DMS79 treated with DMSO at 0.1 percent for 48 hours (cell line): ENCODE measurements at places on chromosomes 6 and 20.

- DNase-seq: peak; percentile 59
These were observed 125.2 kb upstream of the RALGAPA2 start for GRCh38 chr20:20837574-20838021.

- DNase-seq: peak; percentile 71
These were observed 37.0 kb downstream of the BCKDHB start for GRCh38 chr6:80143419-80143937.

DNA sequence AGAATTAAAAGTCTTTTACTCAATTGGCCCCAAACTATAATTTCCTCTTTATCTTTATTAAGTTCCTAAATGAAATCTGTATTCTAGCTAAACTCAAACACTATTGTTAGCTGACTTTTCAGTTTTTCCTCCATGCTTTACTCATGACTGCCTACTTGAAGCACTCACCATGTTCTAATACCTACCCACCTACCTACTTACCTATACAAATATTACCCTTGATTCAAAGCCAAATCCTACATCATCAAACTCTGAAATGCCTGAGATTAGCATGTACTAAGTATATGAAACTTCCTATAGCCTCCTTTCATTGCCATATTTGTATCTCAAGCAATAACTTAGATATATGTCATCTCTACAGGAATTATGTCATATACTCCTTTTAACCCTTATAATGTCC, 259.7 kb downstream of the HDGFL1 start:
- DNase-seq: no peak

GRCh38 chr20:7015257-7015656, 247.8 kb downstream of the BMP2 start:
- peak; percentile 84 for DNase-seq

DNA sequence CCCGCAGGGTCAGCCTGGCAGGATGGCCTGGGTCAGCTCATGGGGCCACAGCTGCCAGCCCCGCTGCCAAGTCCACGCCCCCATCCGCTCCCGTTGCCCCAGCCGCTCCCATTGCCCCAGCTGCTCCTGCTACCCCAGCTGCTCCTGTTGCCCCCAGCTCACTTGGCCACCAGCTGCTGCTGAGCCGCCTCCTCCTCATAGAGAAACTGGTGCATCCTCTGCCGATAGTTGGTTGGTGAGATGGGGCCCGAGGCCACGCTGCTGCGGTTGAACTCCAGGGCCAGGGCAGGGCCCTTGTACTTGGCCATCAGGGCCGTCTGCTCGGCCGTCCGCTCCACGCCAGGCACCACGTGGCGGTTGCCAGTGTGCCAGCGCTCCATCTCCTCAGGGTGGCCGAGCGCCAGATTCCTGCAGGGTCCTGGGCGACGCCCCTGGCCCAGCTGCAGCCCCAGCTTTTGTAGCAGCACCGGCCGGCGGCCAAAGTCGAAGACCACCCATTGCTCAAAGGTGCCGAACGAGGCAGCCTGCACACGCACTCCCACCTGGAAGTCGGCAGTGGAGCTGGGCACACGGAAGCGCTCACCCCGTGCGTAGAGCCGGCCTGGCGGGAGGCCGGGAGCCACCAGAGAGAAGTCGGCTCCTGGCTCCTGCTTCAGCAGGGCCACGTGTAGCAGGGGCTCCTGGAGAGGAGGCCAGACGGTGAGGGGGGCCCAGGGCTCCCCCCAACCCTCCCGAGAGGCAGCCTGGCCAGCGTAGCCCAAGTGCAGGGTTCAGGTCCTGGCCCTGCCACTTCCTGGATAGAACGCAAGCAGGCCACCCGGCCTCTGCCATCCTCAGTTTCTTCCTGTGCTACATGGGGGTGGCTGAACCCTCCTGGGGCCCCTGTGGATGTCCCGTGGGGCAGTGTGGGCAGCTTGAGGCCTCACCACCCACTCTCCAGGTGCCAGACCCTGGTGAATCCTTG, 4.8 kb downstream of the HELZ2 start:
- peak; percentile 24 for DNase-seq

- DNase-seq: no peak
These were observed 13.3 kb upstream of the PLCB1 start for GRCh38 chr20:8118760-8119159.

- no peak for DNase-seq
These were observed 36.9 kb downstream of the C20orf203 start for GRCh38 chr20:32636821-32637220.

- DNase-seq: no peak
These were observed 48.7 kb downstream of the IPCEF1 start for GRCh38 chr6:154307696-154308425.

GRCh38 chr6:122956376-122956775, 39.7 kb upstream of the CLVS2 start:
- no peak for DNase-seq

- DNase-seq: no peak
These were observed 6.4 kb downstream of the SNPH start for GRCh38 chr20:1272368-1273100.

DNA sequence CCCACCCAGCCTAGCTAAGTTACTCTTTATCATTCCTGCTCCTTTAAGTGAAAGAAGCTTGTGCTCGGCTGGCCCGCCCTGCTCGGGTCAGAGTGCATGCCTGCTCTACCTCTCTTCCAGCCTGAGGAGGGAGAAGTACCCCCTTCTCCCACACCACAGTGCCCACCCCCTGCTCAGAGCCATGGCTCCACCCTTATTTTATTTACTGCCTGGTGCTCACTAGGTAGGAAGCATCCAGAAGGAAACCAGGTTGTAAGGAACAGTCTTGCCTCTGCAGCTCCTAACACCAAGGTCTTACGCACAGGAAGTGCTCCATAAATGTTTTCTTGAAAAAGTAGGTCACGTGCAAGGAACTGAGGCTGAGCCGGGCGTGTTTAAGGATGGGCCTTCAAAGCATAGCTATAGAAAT, 105.7 kb upstream of the SNX9 start:
- no peak for DNase-seq

- DNase-seq: no peak
These were observed 140.5 kb downstream of the EYA2 start for GRCh38 chr20:47035026-47035590.

DNA sequence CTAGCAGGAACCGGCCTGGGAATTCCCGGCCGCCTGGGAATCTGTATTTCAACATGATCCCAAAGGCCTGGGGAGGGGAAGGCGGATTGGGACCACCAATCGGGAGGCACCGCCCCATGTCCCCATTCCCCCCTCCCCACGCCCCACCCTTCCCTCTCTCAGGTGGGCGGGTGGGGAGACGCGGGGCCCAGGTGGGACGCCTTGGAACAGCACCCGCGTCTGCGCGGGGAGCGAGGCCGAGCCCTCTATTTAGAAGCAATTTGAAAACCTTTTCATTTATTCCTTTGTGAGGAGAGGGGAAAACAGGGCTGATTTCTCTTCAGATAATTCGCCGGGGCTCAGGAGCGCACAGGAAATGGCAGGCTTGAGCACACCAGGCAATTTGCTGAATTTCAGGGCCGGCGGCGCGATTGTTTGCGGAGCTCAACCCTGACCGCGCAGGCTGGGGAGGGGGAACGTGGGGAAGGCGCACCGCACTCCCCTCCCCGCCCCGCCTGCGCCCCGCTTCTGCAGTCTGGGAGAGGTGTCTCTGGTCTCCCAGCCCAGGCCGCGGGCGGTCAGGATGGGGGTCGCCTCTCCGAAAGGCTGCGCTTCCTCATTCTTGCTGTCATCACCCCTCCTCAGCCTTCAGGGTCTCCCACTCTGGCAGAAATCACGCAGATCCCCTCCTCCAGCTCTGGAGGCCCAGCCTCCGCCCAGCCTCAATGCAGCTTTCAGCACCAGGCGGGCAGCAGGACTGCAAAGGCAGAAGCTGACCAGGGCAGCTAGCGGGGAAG, 170.0 kb downstream of the GRM4 start:
- no peak for DNase-seq

DNA sequence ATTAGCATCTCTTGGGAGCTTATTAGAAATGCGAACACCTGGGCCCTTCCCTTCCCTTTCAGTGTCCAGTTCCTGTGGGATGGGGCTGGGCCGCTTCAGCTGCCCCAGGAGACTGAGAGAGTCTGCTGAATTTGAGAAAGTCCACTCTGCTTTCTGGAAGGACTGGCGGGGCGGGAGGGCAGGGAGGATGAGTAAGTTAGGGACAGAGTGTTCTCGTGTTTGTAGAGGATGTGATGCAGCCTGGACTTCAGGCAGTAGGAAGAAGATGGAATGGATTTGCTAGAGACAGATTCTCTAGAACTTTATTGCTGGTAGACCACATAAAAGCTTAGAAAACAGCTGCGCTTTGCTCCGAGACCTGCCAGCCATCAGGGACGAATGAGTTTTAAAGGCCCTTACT, 1.1 kb upstream of the TULP4 start:
- no peak for DNase-seq

DNA sequence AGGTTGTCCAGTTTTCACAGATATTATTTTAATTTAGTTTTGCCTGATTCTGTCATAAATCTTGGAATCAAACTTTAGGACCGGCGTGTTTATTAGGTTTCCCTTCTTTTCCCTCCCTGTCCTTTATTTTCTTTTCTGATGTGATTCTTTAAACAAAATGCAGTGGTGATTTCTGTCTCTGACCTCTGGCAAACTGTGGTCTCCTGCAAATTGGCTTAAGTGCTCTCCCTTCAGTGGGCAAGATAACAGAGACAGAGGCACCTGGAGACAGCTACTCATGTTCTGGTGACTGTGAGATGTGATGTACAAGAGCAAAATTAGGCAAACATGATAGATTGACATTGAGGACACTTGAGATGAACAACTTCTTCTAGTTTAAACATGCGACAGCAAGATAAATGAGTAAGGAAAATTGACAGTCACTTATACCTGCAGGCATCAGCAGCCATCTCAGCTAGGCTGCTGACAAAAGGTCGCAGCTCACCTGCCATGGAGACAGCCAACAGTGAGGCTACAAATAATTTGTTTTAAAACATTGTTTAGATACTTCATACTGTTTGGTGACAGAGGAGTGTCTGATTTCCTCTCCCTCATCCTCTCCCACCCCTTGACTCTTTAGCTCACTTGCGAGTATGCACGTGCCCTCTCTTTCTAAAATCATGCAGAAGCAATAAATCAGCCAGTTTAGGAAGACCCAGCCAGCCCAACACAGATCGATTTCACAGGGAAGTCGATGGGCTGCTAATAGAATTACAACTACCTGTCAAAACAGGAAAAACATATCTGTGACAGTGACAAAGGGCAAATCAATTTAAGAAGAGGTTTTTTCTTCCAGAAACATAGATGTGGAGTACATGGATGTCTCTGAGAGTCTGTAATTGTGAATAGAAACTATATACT, 63.4 kb upstream of the MAP3K7 start:
- DNase-seq: no peak

DNA sequence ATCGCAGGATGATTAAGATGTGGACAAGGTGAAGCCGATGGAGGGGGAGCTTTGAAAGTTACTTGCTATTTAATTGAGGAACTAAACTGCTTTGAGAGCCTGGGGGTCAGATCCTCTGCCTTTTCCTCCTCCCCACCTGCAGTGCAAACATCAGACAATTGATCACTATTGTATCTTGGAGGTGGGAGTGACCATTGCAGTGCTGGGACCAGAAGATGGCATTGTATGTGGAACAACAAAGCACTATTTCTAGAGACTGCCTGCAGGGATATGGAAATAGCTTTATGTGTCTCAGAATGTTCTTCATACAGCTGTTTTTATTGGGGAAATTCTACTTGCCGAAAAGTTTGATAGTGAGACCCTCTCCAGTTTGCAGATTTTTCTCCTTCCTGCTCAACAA, 4.2 kb downstream of the MOG start:
- DNase-seq: no peak

- no peak for DNase-seq
These were observed 24.8 kb upstream of the CCND3 start for GRCh38 chr6:41966214-41966920.

DNA sequence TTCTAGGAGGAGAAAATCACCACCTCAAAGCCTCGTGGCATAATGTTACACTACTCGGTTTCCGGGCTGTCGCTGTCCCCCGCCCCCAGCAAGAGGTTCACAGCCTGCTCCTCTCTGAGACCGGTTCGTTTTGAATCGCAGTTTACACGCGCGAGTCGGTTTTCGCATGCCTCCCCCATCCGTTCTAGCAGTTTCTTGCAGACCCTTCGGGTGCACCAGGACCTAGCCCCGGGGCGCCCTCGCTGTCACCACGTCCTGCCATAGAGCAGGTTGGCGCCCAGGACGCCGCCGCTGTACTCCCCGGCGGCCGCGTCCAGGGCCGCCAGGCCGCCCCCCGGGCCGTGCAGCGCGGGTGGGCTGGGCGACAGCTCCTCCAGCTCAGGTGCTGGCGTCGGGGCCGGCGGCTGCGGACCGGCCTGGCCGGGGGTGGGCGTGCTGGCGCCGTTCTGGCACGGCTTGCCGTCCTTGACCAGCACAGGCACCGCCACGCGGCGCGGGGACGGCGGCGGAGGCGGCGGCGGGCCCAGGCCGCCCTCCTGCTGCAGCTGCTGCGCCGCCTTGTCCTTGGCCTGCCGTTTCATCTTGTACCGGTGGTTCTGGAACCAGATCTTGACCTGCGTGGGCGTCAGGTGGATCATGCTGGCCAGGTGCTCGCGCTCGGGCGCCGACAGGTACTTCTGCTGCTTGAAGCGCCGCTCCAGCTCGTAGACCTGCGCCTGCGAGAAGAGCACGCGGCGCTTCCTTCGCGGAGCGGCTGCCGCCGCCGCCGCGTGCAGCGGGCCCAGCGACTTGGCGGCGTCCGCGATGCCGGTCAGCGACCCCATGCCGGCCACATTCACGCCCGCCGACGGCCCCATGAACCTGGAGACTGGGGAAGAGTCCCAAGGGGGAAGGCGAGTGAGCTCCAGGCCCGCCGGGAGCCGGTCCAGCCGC, 1.4 kb downstream of the NKX2-4 start:
- no peak for DNase-seq

- no peak for DNase-seq
These were observed 17.1 kb upstream of the MMP9 start for GRCh38 chr20:45991616-45992015.

- no peak for DNase-seq
These were observed 246.3 kb upstream of the PREP start for GRCh38 chr6:105649192-105649591.

DNA sequence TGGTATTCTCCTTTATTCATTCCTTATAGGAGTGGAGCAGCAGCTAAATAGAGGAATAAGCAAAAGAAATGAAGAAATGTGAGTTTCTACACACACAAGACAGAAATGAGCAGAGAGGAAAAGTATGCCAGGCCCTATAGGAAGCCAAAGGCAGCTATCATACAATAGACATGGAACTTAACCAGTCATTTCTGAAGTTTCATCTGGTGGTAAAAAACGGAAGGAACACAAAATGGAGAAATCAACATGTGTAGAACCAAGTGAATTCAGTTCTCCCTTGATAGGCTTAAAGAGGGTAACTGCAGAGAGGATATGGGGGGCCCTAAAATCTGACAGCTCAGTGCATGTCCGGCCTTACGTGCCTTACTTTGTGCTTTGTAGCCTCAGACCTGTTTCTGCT, 44.6 kb downstream of the TSBP1 start:
- no peak for DNase-seq

DNA sequence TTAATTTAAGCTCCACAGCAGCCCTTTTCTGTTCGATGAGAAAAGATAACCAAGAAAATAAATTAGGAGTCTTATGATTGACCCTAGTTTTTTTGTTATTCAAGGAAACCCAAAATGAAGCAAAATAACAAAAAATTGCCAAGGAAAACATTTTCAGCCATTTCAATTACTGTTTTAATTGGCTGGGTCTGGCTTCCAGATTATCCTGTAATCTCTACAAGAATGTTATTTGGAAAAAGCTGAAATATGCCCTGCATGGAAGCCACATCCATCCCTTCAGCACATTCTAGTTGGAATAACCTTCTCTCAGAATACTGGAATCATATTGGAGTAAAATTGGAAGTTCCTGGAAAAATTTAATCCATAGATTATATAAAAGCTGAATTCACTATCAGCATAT, 191.1 kb upstream of the CCN2 start:
- DNase-seq: no peak

GRCh38 chr20:48019496-48019895, 234.2 kb upstream of the SULF2 start:
- no peak for DNase-seq

GRCh38 chr20:23520185-23520584, 29.3 kb downstream of the CST8 start:
- DNase-seq: no peak
